HepG2 (cell line): ENCODE measurements at places on chromosomes 4 and X. TPM values are rescaled to one million over a fixed set of nuclear protein-coding genes. Genes with fewer than 3 reads are reported as not detected.

Gene EXOC1
- total RNA-seq = 18.4 and 23.8 TPM in 2 replicates

Gene DUSP9
- total RNA-seq = 357 and 435 TPM in 2 replicates

DNA sequence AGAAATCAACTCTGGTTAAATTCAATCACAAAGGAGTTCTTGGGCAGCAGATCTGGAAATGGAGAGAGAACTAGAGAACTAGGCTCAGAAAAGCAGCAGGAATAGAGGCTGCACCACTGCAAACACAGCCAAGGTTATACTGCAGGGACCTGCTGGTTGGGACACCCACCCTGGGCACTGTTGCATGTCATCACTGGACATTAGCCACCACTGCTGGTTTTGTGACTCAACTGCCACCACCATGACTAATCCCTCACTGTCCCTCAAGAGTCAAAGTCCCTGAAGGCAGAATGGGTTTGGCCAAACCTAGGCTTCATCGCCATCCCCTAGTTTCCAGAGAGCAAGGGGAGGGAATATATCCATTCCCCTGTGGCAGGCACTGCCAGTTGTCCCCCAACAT is 38.1 kb upstream of the IRAK1 start:
- no peaks in the 10 kb centered on the region for H3K27me3 ChIP-seq
- H3K27ac ChIP-seq = peak overlapping the region; percentile 71
- peak; percentile 13 for DNase-seq
- no peaks in the 10 kb centered on the region; the same call in 1 of the 2 replicates for H3K36me3 ChIP-seq
- no peak overlapping the region for H3K4me3 ChIP-seq

- H3K4me3 ChIP-seq = no peak overlapping the region
- no peaks in the 10 kb centered on the region for H3K36me3 ChIP-seq
- no peak overlapping the region for H3K27ac ChIP-seq
- no peaks in the 10 kb centered on the region for H3K27me3 ChIP-seq
- no peaks in the 10 kb centered on the region; the same call in 1 of the 2 replicates for H3K4me1 ChIP-seq
Measured at GRCh38 chr4:139416073-139416673, 37.7 kb upstream of the RAB33B start.

GRCh38 chr4:75702919-75703411 is 21.4 kb upstream of the USO1 start:
- DNase-seq = peak; percentile 83
- H3K4me1 ChIP-seq = peaks cover 31% of the 10 kb centered on the region
- no peaks in the 10 kb centered on the region for H3K36me3 ChIP-seq

DNA sequence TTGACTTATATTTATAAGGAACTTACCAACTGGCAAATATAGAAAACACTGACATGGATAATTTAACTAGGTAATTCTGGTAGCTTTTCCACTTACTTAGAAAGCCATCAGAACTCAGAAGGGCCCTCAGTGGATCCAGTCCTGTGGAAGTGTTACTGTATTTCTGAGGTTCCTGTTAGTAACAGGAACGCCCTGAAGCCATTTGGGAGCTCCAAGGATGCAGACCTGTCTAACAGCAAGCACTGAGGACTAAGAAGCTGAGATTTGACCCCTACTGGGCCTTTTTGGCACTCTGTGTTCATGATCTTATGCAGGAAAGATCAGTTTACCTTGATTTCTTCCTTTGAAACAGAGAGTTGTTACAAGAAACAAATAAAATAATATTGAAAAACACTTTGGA is 46.0 kb upstream of the TLL1 start:
- no peaks in the 10 kb centered on the region for H3K27me3 ChIP-seq
- no peak overlapping the region for H3K4me3 ChIP-seq
- no peak for DNase-seq
- no peak overlapping the region for H3K27ac ChIP-seq
- H3K4me1 ChIP-seq = no peaks in the 10 kb centered on the region
